ENCODE measurements at places on chromosomes 6 and 20.

GRCh38 chr6:26363882-26364701 lies 906 bp upstream of the BTN3A2 start:
- no peak for DNase-seq

- no peak for DNase-seq
These were observed 8.5 kb upstream of the DNMT3B start for GRCh38 chr20:32753731-32754130.

GRCh38 chr6:88211446-88211845 lies 45.3 kb upstream of the CNR1 start:
- no peak for DNase-seq

DNA sequence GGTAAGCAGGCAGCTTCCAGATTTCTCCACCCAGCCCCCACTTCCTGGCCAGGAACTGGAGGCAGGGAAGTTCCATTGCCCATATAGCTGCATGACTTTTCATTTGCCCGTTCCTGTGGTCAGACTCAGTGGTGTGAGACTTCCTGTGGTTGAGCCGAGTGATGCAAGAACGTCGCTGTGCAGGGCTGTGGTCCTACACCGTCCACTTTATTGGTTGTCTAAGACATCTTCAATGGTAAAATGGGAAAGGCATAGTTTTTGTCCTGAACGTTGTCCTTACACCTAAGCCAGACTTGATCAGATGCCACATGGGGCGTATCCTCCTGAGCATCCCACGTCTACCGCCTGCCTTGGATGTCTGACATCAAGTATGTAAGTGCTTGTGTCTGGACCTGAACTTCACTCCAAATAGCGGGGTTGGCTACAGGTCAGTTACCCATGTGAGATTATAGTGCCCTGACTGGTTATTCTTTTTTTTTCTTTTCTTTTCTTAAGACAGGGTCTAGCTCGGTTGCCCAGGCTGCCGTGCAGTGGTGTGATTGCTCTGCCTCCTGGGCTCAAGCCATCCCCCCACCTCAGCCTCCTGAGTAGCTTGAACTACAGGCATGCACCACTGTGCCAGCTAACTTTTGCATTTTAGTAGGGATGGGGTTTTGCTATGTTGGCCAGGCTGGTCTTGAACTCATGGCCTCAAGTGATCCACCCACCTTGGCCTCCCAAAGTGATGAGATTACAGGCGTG lies 25.9 kb upstream of the GTSF1L start:
- DNase-seq, result no peak

DNA sequence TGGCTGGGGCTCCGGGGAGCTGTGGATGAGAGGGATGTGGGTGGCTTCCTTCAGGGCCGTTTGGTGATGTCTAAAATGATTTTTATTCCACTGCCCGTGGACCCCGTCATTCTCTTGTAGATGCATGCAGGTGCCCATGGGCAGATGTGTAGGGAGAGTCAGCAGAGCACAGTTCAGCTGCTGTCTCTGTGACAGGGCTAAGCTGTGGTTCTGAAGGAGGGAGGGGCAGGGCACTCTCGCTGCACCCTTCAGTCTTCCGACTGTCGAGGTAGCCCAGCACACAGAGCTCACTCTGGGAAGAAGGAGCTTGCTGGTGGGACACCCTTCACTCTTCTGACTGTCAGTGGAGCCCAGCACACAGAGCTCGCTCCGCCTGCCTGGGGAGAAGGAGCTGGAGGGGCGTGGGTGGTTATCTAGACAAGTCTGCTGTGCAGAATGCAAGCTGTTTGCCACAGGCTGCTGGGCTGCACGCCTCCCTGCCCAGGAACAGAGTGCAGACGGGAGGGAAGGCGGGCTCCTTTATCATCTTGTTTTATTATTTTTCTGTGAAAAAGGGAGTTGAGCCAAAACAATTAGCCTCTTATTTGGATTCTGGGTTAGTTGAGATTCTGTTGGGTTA lies 28.4 kb upstream of the ADRM1 start:
- no peak for DNase-seq

- DNase-seq, result no peak
These were observed 130.7 kb downstream of the UTRN start for GRCh38 chr6:144415835-144416237.

- no peak for DNase-seq
These were observed 497.0 kb downstream of the MAFB start for GRCh38 chr20:40192081-40192480.

DNA sequence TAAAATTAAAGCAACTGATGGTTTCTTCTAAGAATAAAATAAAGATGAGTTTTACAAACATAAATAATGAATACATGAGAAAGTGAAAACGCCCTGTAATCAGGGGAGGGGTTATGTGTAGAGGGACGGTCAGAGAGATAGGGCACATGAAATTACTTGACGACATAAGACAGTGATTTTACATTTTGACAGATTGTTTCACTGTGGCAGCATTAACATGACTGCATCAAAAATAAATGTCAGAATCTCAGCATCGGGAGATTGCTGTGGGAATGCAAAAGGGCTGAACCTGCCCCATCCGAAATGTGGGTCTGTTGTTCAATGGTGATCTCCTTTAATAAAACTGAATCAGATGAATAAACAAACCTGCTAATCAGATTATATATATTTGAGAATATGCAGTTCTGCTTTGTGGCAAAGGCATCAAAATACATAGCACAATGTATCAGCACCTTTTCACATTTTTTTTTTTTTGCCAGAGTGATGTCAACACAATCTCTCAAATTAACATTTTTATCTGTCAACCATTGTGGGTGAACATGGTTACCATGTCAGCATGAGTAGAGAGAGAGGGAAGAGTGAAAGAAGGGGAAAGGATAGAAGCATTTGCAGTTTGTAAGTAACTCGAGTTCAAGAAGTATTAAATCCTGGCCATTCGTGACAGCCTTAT lies 177.1 kb upstream of the MAN1A1 start:
- no peak for DNase-seq

DNA sequence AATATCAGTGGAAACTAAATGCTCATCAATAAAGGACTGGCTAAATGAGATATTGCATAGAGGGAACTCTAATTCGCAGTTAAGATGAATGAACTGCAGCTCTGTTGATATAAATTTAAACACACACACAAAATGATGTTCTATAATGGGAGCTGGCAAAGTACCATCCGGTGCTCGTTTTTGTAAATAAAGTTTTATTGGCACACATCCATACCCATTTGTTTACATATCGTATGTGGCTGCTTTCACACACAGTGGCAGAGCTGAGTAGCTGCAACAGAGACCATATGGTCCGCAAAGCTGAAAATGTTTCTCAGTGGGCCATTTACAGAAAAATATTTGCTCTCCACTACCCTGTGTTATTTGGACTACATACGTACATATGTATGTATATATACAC lies 120.7 kb downstream of the EDN3 start:
- DNase-seq, result no peak

- DNase-seq, result no peak
These were observed 123.9 kb upstream of the NXT1 start for GRCh38 chr20:23226612-23227265.

- DNase-seq, result no peak
These were observed 68.7 kb upstream of the TIAM2 start for GRCh38 chr6:154926366-154926765.

GRCh38 chr6:141153563-141153962 lies 979.2 kb upstream of the GJE1 start:
- peak; percentile 25 for DNase-seq

- no peak for DNase-seq
These were observed 58.8 kb downstream of the BMP6 start for GRCh38 chr6:7784706-7785105.

DNA sequence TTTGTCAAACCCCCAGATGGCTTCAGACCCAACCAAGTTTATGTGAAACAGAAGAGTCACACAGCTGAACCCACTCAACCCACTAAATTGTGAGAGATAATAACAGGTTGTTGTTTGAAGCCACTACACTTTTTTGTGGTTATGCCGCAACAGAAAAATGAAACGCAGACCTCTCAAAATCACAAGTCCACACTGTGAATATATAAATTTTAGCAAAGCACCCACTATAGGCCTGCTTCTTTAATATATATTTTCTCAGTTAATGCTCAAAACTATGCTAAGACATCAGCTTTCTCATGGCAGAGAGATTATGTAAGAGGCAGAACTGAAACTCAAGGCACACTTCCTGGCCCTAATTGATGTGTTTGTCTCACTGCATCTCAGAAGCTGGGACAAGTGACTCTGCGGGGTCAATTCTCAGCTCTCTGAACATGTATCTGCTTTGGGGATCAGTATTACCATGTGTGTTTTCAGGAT lies 27.7 kb downstream of the MAP3K5 start:
- DNase-seq, result no peak

DNA sequence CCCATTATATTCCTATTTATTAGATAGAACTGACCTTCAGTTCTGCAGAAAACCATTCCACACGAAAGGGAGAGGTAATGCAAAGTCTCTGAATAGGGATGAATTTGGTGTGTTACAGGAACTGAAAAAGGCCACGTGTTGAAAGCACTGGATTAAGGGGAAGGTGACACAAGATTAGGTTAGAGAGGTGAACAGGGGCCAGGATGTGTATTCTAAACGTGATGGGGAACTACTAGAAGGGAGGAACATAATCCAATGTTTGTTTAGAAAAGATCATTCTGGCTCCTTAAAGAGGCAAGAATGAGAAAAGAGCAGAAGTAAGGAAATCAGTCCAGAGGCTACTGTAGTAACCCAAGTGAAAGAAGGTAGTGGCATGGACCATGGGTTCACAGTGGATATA lies 6.3 kb upstream of the ZKSCAN8 start:
- no peak for DNase-seq

DNA sequence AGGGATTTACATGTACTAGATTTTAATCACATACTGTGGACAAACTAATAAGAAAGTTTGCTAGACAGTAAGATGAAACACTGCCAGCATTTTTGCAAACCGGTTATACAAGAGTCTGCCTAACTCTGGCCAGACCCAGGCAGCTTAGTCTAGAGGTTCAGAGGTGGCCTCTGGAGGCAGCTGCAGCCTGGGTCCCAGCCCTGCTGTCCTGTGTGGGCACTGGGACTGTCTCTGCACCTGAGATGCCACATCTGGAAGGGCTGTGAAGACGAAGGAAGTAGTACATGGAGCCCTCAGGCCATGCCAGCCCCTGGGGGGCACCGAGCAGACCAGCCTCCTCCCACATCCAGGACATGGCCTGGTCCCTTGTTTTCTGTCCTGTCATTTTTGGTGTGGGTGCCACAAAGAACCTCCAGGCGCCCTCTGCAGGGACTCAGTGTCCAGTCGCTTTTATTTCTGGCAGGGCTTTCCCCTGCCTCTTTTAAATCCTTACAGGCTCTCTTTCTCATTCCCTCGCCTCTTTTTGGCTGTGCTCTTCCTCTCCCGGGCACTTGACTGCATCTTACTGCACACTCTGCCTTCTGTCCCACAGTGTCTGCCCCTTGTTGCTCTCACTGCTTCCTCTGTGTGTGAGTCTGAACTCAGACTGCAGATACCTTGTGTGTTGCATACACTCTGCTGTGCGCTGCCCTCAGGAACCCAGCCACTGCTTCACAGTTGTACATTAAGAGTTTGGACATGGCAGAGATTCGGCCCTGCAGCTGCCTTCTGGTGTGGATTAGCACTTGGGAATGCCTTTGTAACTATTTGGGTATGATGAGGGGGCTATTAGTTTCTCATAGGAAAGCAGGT lies 216.7 kb downstream of the ZDHHC14 start:
- DNase-seq, result no peak

- no peak for DNase-seq
These were observed 508.0 kb upstream of the ADGRB3 start for GRCh38 chr6:68127074-68127473.

- DNase-seq, result peak; percentile 91
These were observed 6.4 kb upstream of the TAF8 start for GRCh38 chr6:42043787-42044475.

DNA sequence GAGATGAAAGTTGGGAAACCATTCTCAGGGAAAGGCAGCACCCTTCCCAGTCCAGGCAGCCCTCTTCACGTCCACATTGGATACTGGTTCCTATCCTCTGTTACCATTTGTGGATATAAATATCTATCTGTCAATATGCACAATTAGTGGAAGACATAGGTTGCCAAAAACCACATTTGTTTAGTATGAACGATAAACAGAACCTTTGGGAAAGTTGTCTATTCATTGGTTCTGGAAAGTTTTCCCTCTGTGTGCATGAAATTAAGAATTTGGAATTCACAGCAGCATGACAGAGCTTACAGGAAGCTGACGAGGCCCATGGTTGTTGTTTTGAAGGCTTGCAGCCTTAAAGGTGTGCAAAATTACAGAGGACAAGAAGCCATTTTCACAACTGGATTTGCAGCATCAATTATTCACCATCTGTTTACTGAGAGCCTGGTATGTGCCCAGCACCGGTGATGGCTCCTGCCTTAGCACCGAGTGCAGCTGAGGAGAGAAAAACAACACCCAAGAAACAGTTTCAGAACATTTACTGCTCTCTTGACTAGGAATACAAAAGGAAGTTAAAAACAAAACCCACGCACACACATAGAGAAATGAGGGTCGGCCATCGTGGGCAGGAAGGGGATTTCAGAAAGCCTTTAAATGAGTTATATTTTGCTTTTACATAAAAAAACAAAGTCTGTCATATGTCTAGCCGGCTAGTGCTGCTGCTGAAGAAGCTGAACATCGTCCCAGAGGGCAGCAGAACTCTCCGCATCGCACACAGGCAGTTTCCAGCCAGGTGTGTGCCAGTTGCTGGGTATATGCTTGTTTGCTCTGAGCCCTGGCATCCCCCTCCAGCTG lies 319.6 kb downstream of the FARS2 start:
- no peak for DNase-seq

- DNase-seq, result no peak
These were observed 18.4 kb downstream of the UBE3D start for GRCh38 chr6:83047065-83047754.

- DNase-seq, result no peak
These were observed 67.2 kb upstream of the TBC1D7 start for GRCh38 chr6:13395272-13396237.

DNA sequence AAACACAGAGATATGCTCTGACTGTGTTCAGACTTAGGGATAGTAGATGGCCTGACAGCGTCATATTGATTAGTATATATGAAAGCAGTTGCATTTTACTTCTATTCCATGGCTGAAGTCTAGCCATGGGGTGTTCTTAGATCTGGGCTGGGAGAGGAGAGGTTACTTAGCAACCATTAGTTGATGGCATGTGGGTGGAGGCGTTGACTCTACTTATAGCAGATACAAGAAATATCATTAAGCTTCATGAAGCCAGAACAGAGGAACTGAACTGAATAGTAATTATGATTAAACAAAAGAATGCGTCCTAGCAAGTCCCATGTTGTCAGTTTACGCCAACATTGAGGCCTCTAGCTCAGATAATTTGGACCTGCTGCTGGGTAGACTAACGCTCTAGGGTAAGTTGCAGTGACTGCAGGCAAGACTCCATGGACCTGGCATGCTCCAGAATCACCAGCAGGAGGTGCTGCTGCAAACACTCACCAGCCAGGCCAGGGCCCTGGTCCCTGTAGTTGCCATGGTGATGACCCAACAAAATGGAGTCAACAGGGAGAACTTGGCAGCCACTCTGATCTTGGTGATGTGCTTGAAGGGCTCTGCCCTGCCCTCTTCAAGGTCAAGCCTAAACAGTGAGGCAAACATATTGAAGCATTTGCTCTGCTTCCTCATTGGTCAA lies 477.3 kb downstream of the PREX1 start:
- DNase-seq, result no peak

GRCh38 chr6:110456694-110457093 lies 19.7 kb downstream of the SLC22A16 start:
- no peak for DNase-seq

- no peak for DNase-seq
These were observed 86.9 kb downstream of the TBC1D32 start for GRCh38 chr6:121247386-121247785.

- no peak for DNase-seq
These were observed 229.9 kb downstream of the NRN1 start for GRCh38 chr6:5776706-5777390.
